ENCODE measurements at places on chromosomes 2 and 18. TPM values are rescaled to one million over a fixed set of nuclear protein-coding genes. Genes with fewer than 3 reads are reported as not detected.

DNA sequence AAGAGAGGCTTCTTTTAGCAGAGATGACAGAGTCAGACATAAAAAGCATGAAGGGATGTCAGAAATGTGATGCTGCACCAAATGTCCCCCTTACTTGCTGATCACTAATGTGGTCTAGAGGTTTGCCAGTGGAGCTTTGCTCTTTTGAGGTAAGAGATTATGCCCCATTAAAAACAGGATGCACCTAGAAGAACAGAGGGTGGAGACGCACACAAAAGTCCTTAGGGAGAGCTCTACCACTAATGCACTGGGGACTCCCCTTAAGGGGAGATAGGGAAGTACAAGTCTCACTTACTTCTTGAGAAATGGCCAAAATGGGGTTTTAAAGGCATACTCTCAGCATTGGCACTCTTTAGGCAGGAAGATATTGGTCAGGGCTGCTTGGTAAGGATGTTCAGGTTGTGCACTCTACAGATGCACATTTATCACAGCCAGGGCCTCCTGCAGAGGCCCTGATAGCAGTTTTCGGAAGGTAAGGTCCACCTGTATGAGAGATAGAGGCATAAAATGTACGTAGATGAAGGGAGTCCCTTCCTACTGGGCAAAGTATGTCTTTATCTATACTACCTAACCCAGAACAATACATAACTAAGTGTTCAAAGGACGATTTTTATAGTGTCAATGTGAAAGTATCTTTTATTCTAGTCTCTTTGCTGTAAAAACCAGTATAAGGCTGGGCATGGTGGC, 17.0 kb upstream of the SCYGR1 start:
- no peak for DNase-seq

DNA sequence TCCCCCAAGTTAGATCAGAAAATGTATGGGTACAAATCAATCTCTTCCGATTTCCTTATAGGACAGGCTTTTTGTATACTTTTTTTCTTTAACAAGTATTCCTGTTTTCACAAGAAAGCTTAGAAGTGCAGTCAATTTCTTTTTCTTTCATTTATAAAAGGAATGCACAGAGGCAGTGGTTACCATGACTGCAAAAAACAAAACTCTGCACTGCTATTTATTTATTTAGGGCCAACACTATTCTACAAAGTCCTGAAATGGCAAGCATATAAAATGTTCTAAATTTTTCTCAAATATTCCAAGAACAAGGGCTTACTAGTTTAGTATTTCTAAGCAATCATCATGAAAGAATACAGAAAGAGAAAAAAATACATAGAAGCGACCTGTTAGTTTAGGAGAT, 22.2 kb downstream of the ATAD2B start:
- no peak for DNase-seq

DNA sequence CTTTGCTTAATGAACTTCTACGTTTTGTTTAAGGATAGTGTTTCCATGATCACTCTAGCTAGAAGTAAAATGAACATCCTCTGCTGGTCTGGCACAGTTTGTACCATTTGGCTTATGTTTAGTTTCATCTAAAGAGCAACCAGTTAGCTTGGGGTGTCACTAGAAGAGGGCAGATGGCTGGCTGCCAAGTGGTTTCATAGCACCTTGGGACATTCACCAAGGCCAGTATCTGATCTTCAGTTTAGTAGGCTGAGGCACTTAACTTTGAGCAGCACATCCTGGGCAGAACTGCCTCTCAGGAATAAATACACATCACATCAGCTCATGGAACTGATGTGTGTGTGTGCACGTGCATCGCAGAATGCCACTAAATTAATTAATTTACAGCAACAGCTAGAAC, 68.4 kb downstream of the NXPH2 start:
- DNase-seq = no peak

GRCh38 chr2:173355132-173355865, 627 bp downstream of the CDCA7 start:
- DNase-seq = peak; percentile 44

COMMD1 gene
- total RNA-seq = 20.1 TPM

- no peak for DNase-seq
Measured at GRCh38 chr2:214079032-214079431, 331.8 kb upstream of the VWC2L start.

GRCh38 chr2:74831693-74832530, 2.0 kb upstream of the HK2 start:
- DNase-seq = peak; percentile 85

TCF23 gene
- not detected for total RNA-seq

DNA sequence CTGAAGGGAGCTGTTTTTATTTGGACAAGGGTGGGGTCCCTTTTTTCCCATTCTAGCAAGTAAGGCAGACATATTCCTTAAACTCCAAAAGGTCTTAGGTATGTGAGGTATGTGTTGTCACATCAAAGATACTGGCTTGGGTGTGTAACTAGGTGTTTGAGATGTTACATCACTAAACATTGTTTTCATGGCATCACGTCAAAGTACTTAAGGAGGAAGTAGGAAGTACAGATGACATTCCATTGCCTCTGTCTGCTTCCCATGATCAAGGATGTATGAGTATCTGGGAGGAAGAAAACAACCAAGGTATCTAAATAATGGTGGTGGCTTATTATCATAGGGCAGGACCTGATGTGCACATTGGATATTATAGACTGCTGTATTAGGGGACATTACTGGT, 39.3 kb downstream of the CD302 start:
- no peak for DNase-seq

THSD7B gene
- total RNA-seq = 0.77 TPM

DNA sequence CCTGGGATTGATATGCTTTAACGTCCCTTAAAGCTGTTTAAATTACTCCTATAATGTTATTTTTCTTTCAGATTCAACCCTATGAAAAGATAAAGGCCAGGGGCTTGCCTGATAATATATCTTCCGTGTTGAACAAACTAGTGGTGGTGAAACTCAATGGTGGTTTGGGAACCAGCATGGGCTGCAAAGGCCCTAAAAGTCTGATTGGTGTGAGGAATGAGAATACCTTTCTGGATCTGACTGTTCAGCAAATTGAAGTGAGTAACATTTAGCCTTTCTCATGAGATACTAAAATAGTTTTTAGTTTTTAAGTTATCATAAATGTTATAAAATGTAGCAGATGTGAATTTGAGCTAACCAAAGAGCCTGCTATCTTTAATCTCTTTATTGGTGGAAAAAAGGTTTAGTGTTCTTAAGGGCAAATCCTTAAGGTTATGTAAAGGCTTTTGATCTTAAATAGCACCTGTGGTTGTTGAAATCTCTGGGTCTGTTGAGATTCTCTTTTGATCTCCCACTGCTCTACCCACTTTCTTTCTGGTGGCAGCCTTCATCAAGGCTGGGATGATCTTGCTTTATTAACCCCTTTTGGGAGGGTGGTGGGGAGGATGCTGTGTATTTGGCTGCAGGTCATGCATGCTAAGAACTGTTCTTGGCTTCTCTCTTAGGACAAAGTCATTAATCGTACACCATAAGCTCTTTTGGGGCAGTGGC, 40.9 kb downstream of the UGP2 start:
- no peak for DNase-seq

DNA sequence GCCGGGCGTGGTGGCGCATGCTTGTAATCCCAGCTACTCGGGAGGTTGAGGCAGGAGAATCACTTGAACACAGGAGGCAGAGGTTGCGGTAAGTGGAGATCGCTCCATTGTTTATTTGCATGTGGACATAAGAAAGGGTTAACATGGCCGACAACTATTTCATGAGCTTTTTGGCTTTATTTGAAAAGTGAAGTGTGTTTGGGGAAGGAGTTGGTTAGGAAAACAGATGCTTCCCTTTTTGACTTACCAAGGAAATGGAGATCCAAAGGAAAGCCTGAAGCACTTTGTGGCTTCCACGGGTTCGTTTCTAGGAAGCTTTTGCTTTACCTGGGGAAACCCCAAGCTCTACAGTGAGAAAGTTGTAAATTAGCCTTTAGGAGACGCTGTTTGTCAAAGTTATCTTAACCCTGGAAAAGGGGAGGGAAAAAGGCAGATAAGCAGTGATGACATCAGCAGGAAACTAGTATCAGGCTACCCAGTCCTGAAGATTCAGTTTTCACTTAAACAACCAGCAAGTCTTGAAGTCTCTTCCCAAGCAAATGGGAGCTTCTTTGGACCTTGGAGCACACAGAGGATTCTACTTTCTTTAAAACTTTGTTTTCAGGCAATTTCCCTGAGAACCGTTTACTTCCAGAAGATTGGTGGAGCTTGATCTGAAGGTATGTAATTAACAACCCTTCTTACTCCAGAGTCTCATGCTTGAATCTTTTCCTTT, at the start of gene CASP10:
Gene CASP10, plus strand, starts transcription at position 492 of the 715 bp plus-strand sequence. CDS start 2,637 bp downstream, outside the sequence.
- DNase-seq = peak; percentile 65

GRCh38 chr18:36493349-36494159, 196.0 kb downstream of the FHOD3 start:
- no peak for DNase-seq

- no peak for DNase-seq
Measured at GRCh38 chr2:96489663-96490062, 15.5 kb downstream of the NEURL3 start.

DNA sequence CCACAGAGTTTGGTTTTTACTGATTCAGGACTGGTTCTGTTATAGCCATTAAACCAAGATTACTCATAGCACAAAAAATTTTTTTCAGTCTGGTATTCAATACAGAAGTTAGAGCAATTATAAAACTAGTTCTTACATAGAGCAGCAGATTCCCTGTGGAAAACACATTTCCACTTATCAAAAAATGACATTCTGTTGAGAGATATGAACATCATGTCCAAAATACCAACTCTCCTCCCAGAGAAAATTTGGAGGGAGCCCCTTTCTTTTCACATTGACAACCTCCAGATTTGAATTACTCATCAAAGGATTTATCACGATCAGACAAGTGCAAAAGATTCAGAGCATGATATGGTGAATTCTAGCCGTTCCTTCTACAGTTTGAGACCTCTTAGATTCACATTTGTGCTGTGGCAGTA, 126.8 kb upstream of the SERPINE2 start:
- no peak for DNase-seq

CPO gene
- not detected for total RNA-seq

DNA sequence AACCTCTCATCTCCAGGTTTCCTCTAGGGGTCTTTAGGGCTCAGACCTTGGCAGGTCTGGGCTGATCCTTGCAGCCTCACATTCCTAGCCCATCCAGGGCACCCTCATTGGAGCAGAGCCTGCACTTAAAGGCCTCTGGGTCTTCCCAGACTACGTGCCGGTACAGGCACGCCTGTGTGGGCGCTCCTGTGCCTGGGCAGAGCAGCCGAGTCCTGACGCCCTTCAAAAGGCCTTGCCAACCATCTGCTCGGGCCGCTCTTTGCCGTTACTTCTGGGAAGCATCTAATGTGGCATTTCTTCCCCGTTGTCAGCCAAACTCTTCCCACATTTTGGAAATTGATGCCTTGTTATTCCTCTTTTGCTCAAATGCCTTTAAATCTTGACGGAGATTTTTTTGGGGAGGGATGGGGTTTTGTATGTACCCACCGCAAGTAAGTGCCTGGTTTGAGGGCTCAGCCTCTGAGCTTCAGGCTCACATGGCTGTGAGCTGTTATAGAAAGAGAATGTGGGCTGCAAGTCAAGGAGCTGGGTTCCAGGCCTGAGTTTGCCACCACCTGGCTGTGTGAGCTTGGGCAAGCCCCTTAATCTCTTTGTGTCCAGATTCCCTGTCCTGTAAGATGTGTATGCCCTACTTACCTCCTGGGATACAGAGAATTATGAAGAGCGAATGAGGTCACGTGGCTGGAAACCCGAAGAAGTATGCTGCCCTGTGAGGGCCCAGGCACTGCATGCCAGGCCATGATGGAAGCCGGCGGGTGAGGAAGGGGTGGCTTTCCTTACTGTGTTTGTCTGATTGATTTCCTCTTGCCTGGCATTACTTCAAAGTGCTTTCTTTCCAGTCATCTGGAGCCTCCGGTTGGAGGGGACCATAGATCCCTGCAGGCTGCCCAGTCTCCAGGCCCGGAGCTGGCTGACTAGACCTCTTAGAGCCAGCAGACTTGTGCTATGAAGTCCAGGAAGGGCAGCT, 20.6 kb downstream of the EHD3 start:
- DNase-seq = no peak

DPP10 gene
- not detected for total RNA-seq

GRCh38 chr2:149039213-149039724, 770 bp downstream of the LYPD6B start:
- DNase-seq = no peak

DNA sequence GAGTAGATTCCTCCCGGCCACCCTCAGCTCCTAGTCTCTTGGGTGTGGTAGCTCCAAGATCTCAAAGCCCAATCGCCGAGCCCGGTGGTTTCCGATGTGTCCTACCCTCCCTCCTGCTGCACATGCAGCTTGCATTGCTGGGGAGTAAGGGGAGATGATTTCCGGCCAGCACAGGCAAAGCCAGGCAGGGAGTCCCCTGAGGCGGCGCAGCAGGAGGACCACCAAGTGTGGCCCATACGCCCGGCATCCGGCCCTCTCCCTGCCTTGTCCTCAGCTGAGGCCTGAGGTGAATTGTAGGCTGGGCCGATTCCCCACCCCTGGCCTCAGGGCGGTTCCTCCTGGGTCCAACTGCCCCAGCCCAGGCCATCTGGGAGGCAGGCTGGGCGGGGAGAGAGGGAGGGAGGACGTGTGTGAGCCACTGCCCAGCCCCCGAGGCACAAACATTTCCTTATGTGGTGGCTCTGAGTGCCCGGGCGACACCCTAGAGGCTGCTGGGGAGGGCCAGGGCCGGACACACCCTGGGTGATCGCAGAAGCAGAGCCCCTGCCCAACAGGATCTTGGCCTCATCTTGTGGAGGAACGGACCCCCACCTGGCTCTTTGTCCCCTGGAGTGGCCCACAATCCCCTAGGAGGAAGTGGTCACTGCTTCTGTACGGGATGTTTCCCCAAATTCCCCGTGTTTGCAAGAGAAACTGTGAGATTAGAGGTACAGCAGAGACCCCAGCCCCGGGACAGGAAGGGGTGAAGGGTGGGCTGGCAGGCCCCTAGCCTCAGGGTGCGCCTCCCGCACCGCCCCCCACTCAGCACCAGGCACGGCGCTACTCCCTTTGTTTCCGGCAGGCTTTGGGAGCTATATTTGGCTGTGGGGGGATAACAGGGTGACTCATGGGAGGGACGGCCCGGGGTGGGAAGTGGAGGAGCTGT, 41.9 kb upstream of the PTMA start:
- peak; percentile 92 for DNase-seq

GRCh38 chr18:13813271-13813849, 10.6 kb upstream of the MC5R start:
- peak; percentile 45 for DNase-seq

KHK gene
- 5.9 TPM for total RNA-seq

CPLX4 gene
- not detected for total RNA-seq

GRCh38 chr18:35479911-35480586, 17.7 kb downstream of the INO80C start:
- no peak for DNase-seq

DNA sequence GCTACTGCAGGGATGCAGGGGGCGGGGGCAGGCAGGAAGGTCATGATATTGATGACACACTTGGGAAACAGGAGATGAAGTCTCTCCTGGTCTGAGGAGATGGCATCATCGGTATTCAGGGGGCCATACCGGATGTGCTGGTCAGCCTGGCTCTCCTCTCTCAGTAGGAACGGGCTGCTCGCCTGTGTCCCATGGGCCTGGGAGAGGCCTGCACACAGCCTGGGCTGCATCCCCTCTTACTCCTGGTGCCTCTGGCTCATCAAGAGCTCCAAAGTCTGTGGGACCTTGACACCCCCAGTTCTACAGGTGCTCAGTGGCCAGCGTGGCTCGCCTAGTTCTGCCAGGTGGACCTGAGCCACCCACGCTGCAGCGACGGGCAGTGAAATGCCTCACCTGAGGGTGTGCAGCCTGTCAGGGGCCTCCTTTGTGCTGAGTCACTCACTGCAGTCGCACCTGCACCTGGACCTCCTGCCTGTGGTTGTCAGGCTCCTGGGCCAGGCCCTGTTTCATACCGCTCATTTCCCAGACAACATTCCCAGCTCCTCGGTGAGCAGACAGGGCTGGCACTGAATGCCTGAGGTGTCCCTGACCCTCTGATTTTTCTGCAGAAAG, 18.6 kb upstream of the CNDP1 start:
- no peak for DNase-seq

All from HT1080 (cell line).